ENCODE measurements at places on chromosomes 5 and 9.
A peak's percentile ranks its signal among the peaks of the same experiment; 100 is the strongest.

- DNase-seq: no peak
These were observed 226.5 kb downstream of the CDK5RAP2 start for GRCh38 chr9:120353506-120353905.

DNA sequence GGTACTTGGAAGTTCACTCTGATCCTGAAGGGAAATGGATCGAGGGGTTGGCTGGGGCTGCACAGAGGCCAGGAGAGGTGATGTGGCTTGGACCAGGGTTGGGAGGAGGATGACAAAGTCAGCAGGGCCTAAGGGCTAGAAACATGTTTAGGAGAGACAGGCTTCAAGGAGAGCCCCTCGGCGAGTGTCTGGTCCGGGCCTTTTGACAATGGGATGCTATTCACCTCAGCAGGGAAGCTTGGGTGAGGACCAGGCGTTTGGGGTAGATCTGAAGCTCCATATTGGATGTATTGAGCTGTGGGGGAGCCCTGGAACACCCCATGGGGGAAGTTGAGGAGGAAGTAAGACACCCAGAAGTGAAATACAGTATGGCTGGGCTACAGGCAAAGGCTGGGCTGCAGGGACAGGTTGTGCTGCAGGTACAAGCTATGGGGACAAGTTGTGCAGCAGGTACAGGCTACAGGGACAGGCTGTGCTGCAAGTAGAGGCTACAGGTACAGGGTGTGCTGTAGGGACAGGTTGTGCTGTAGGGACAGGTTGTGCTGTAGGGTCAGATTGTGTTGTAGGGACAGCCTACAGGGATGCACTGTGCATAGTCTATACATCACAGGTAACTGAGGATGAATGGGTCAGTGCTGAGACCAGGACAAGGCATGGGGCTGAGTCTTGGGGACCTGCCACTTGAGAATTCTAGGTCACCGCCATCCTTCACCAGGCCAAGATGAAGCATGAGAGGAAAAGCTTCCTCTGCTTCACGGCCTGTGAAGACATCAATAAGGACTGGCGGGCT lies 22.7 kb upstream of the FIBCD1 start:
- DNase-seq: no peak

DNA sequence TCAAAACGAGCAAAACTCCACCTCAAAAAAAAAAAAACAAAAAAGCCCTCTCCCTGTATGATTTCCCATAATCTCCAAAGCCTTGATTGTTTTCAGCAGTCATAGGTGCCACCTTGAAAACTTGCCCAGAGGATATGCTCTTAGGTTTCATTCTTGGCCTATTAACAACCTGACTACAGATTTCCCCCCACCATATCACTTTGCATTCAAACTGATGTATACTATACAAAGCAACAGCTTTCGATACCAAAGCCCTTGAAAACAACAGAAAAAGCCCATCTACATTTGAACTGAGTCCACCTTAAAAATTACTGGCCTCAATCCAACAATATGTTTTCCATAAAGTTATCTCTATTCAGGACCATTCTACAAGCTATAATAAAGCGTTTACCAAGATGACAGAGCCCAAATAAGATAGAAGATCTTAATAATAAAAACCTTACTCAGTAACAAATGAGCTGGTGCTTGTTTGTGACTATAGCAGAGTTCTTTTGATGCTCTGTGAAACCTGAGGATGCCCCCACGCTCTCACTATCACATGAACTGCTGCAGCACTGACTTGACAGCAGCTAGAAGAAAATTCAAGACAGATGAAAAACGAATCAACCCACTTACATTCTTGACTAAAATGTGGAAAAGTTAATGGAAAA lies 44.4 kb downstream of the FNBP1 start:
- DNase-seq: no peak

DNA sequence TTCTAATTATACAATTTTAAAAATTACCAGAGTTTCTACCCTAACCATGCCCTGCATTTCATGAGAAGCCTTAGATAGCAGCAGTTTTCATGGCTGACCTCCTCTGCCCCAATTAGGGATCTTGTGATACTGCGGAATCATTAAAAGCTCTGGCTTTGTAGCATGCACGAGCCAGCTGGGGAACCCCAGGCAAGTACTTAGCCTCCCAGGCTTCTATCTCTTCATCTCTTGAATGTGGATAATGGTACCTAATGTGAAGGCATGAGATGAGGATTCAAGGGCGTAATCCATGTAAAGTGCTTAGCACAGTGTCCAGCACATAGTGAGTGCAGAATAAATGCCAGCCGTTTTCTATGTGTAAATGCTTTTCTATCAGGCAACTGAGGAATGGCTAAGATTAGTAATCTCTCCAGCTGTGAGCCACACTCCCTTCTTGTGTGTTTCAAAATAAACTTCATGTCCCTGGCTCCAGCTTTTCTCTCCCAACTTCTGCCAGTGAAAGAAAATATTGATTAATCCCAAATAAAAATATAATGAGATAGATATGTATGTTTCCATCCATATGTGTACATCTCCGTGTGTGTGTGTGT lies 88.4 kb downstream of the APBA1 start:
- DNase-seq: no peak

GRCh38 chr9:35658968-35659220 lies 802 bp downstream of the CCDC107 start:
- peak; percentile 57 for DNase-seq

GRCh38 chr5:84372066-84372695 lies 12.5 kb downstream of the EDIL3 start:
- no peak for DNase-seq

DNA sequence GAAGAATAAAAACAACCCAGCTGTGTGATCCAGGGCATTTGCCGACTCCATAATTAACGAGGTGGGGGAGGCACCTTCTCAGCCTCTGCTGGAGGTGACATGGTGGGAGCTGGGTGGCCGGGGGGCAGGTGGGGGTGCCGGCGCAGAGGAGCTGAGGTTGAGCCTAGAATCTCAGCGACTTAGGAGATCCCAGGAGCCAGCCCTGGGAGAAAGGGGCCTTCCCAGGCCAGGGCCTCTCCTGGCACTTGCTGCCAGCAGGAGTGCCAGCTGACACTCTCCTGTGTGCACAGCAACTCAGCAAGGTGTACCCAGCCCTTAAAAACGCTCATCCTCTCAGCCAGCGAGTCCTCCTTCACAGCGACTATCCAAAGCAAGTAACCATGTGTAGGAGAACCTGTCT lies 62.8 kb upstream of the FCN1 start:
- DNase-seq: no peak

DNA sequence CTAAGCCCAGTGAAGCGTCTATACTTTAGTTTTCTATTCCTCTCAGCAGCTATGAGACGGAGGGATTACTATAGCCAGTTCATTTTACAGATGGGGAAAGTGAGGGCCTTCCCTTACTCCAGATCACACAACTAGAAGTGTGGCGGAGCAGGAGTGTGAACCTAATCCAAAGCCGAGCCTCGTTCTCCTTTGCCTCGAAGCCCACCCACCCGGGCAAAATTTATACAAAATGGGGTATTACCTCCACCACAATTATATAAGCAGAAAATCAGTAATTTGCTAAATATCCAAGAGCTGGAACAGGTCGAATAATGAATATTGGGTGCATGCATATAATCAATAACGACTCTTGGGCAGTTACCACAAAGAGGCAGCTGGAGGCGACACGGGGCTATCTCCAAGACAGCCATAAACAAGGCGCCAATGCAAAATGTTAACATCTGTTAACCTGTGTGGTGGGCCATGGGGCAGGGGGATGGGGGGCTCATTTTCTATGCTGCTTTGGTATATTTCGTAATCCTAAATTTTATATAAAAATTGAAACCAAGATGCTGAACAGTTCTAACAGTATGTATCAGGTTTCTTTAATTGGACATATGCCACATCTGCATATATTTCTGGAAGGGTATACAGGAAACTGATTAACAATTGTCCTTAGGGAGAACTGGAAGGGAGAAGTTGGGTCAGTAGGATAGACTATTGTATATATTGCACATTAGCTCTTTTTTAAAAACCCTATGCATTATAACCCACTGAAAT lies 1.2 kb upstream of the RNF44 start:
- no peak for DNase-seq

DNA sequence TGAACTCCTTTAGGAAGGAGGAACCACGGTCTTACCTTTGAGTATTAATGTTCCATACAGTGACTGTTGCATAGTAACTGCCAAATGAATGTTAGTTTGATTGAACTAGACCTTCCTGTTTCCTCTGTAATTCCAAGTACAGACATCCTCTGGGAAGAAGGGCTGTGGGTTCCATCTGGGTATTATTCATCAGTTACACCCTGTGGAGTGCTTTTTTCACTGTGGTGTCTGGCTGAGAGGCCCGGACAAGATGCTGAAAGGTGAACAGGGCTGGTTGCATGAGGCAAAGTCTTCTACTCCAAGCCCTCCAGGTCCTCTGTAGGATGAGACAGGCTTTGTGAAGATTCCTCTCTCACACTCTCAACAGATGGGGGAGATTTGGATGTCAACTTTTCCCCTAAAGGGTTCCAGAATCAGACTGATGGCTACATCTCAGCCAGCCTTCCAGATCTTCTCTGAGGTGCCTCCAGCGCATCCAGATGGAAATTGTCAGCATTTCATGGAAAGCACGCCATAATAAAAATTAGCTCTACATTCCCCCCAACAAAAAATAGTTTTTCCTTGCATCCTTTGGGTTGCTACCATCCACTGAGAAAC lies 230.9 kb downstream of the GAS1 start:
- DNase-seq: no peak

DNA sequence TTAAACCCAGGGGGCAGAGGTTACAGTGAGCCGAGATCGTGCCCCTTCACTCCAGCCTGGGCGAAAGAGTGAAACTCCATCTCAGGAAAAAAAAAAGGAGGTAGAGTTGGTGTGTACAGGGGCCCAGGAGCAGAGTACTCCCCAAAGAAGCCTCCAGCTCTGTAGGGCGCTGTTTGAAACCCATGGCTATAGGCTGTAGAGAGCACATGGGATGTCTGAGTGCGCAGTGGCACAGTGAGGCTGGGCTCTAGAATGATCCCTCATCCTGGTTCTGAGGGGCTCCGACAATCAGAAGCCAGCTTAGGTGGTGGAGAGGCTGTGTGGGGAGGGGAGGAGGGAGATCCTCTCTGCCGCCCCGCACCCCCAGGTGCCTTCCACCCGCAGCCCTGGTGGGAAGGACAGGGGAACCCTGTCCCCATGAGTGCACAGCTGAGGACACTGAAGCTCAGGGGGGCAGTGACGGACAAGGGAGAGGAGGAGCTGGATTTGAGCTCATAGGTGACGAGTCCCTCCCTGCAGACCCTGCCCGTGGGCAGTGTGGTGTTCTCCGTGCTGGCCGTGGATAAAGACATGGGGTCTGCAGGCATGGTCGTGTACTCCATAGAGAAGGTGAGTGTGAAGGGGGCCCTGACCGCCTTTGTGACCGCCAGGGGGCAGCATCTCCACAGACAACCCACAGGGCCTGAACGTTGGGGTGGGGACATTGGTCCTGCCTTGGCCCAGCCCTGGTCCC lies 24.6 kb downstream of the CDHR2 start:
- DNase-seq: no peak

Measured in foreskin keratinocyte (primary cell).